Endothelial cell of umbilical vein (primary cell): ENCODE measurements at places on chromosomes 5 and 9. TPM values are rescaled to one million over a fixed set of nuclear protein-coding genes. Genes with fewer than 3 reads are reported as not detected.

GRCh38 chr5:101675510-101676219 is 620.4 kb downstream of the SLCO4C1 start:
- DNase-seq: no peak

- DNase-seq: no peak
These were observed 71.9 kb downstream of the MAP1B start for GRCh38 chr5:72179028-72179815.

DNA sequence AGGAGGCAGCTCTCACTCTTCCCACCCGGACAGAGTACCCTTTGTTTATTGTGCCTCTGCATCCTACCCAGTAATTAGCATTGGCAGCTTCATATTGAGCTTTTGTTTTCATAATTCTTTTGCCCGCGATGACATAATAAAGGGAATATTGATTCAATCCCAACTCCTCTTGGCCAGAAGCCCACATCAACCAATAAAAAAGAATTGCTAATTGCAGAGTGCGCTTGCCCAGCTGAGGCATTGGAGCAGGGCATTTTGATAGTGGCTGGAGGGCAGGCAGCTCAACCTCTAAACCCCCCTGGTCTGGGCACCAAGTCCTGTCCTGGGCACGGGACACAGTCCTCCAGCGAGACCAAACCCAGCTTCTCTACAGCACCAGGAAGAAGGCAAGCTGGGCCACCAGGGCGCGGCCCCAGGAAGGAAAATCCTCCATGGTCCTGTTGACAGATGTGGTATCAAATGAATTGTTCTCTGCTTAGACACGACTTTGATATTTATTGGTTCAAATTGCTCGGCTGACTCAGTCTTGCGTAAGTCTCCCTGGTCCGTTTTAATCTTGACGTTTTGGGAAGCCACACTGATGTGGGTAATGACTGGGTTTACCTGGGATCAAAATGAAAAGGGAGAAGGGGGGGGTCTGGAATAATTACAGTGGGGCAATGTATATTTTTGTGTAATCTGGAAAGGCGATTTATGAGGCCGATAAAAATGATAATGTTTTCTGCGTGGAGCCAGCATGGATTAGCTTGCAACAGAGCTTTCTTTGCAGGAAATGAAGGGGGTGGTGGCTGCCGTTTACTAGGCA is 220.7 kb upstream of the MSX2 start:
- DNase-seq: peak; percentile 2

DNA sequence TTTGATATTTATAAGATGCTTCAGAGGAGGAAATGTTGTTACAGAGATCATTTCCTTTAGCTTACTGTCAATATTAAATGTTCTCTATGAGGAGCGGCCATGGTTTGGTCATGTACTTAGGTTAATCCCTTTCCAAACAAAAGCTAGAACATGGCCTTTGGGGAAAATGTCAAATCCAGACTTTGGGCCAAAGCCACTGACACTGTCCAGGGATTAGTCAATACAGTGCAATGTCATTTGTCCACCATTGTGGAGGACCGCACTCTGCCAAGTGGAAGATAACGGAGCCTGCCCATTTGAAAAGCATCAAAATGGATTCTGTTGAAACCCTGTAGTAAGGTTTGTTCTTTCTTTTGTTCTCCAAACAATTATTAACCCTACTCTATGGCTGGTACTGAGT is 50.1 kb downstream of the FRMPD1 start:
- no peak for DNase-seq

DNA sequence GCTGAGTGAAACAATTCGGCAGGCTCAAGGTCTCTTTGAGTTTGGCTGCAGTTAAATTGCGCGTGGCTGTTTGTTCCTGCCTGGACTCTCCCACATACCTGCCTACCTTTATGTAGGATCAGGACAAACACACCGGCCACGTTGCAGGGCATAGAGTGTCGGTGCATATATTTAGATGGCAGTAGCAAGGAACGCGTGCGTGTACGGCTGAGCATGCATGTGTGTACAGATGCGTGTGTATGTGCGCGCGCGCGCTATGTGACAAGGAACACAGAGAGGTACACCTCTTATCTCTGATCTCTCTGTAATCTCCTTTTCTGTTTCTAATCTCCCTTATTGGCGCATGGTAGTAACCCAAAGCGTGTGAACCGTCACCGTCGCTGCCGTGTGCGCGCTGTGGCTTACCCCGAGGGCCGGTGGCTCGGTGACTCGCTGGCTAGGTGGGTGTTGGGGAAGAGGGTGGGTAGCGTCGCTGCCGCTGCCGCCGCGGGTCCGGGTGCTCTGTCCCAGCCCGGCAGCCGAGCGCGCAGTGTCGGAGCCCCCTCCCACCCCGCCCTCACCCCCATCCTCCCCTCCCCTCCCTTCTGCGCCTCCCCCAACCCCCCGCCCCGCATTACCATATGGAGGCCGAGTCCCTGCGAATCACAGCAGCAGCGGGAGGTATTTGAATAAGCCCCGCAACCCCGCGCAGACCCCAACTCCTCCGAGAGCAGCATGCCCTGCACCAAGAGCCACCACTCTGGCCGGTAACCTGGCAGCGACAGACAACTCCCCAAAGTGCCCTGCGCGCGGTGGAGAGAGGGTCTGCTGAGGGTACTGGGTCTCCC is 204.8 kb downstream of the MEF2C start:
- no peak for DNase-seq

- no peak for DNase-seq
These were observed 160.2 kb upstream of the TBCA start for GRCh38 chr5:77936365-77936693.

GRCh38 chr5:141840280-141840812 is 37.9 kb downstream of the PCDH1 start:
- no peak for DNase-seq

DNA sequence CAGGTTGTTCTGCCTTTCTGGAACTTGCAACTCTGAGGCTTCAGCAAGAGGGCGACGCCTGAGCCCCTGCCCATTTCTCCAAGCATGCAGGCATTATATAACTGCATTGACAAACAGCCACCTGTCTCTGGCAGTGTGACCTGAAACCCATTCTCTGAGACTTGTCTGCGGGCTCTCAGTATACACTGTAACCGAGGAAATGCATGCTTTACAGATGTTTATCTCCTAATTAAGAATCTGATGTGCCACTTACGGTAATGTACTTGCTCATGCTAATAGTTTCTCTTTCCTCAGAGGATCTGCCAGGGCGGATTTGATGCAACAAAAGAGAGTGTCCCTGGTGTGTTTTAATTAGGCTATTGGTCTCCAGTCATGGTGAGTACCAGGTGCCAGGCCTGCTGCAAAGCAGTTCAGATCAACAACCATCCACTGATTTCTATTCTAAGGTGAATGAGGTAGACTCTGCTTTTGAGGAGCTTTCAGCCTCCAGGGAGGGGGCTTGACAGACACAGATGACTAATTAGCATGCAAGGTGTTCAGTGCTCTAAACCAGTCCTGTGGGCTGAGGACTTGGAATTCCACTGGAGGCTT is 593.7 kb upstream of the KLF4 start:
- DNase-seq: no peak

LHX6 gene
- polyA plus RNA-seq: 1.8 and 2.4 TPM in 2 replicates

DNA sequence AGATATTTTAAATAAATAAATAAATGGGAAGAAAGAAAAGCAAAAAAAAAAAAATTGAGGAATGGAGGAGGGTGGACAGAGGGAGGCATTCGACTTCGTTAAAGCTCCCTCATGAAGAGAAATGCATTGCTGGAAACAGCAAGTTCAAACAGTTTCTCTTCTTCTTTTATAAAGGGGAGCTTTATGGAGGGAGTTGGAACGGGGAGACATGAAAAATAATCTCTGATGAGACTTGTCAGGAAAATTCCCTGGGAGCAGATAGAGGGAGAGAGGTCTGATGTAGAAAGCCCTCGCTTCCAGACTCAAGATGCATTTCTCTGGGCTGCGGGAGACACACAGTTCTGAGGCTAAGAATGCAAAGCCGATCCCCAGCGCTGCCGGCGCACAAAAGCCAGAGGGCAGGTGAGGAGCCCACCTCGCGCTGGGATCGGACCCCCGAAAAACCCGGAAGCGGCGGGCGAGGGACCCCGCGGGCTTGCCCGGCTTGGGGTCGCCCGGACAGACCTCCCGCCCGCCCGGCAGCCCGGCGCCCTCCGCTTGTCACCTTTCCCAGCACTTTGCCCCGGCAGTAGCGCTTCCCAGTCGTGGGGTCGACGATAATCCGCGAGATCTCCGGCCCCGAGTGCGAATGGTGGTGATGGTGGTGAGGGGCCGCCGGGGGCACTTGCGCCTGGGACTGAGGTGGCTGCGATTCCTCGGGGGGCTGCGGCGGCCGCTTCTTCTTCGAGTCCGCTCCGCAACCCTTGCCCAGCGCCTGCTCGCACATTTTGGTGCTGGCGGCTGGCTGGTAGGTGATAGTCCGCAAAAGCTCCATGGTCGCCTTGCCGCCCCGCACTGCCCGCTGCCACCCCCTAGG is 512 bp downstream of the PLK2 start:
- DNase-seq: peak; percentile 46

GRCh38 chr5:178940569-178941360 is at the start of gene ZNF454:
TSS of gene ZNF454 (plus strand) at chr5:178941198. CDS start at chr5:178942792, 1,594 bp downstream.
- DNase-seq: peak; percentile 35

DNA sequence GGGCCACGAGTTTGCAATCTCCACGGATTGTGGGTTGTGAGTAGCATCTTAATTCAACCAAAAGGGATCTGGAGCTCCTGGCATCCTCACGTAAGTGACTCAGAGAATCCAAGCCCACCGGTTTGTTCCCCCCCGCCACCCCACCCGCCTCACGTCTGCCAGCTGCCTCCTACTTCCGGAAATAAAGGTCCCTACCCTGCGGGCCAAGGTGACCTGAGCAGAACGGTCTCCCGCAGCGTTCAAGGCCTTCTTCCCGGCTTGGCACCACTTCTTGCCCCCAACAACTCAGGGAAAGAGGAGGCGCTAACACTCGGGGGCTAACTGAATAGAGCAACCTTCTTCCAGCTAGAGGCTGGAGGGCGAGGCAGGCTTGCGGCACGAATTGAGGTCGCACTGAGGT is 8.8 kb upstream of the GPRIN1 start:
- DNase-seq: no peak

GRCh38 chr5:113172231-113172826 is 195.7 kb downstream of the DCP2 start:
- DNase-seq: no peak

- no peak for DNase-seq
These were observed 41.7 kb downstream of the UNC13B start for GRCh38 chr9:35203528-35203927.

DNA sequence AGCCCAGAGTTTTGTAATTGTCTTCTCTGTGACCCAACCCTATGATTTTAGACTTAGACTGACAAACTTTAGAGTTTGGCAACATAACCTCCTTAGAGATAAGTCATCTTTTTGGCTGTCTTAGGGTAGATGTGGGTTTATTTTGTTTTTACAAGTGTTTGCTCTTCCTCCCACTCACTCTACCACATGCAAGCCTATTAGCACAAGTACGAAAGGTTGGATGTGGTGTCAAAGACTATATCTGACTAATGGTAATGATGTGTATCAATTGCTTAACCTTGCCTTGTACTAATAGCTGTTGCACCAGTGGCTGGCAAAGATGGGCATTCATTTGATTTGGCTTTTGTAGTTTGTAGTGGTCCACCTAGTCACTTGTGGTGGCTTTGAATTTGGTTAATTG is 46.5 kb downstream of the SLC25A46 start:
- no peak for DNase-seq

DNA sequence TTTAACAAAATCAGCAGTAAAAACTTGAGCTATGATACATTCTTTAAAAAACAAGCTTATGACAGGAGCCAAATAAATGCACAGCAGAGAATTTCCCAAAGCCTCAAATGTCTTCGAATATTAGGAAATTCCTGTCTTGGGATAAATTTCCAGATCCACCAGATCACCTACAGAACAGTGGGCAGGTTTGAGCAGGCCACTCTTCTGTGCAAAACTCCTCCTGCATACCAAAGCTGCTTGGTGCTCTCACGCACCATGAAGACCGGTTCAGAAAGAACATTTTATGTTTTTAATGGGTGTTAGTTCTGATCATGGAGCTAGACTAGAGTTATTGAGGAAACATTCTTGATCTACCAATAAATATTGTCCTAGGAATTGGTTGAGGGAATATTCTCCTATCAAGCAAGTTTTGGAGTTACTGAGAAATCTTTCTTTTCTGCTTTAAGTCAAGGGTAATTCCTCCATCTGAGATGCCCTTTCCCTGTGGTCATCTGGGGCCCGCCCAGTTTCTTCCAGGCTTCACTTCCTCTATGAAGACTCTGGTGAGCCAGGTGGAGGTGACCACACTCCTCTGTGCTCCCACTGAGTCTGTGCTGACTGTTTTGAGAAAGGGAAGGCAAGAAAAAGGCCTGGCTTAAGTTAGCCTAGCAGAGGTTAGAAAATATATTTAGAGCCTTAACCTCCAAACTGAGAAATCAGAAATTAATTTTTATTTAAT is 17.9 kb downstream of the TNFSF15 start:
- no peak for DNase-seq

DNA sequence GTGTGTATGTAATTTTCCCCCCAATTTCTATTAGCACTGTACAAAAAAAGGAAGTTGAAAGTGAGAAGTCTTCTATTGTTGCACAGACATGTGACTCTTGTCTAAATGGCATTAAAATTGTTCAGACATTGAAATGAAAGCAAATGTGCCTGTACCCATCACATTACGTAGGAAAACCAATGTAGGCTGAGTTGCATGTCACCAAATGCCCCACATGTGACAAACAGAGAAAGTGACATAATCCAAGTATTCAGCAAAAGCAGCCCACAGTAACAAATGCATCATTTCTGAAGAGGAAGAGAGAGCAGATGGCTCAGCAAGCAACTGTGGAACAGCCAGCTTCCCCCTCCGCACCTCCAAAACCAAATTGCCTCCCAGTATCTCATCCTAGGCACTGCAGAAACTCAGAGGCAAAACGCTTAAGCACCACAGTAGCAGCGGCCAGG is 161.5 kb upstream of the NR4A3 start:
- no peak for DNase-seq

FGD3 gene
- not detected in 2 replicates for polyA plus RNA-seq

DNA sequence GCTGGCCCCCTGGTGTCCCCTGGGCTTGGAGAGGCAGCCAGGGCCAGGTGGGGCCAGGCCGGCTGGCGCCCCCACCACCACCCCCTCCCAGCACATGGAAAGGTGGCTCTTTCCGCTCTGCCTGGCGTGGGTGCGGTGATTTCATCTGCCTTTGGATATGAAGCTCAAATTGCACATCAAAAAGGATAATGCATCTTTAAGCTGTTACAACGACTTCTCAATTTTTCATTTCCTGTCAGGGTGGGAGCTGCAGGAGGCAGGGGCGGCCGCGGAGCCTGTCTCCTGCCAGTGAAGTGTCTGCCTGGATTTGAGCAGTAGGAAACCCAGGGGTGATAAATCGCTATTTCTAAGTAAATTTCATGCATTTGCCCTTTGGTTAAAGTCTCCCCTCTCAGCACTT is 169.2 kb upstream of the MVB12B start:
- DNase-seq: no peak

- DNase-seq: no peak
These were observed 122.4 kb upstream of the RAPGEF1 start for GRCh38 chr9:131862261-131862660.

SARDH gene
- 0.16 and 0.19 TPM in 2 replicates for polyA plus RNA-seq

GRCh38 chr5:177449140-177450061 is 2.8 kb downstream of the PRR7 start:
- no peak for DNase-seq

GRCh38 chr9:69421908-69422801 is 97.1 kb downstream of the ENTREP1 start:
- peak; percentile 66 for DNase-seq
